ENCODE measurements at places on chromosomes 5 and 9.
A peak's percentile ranks its signal among the peaks of the same experiment; 100 is the strongest.

DNA sequence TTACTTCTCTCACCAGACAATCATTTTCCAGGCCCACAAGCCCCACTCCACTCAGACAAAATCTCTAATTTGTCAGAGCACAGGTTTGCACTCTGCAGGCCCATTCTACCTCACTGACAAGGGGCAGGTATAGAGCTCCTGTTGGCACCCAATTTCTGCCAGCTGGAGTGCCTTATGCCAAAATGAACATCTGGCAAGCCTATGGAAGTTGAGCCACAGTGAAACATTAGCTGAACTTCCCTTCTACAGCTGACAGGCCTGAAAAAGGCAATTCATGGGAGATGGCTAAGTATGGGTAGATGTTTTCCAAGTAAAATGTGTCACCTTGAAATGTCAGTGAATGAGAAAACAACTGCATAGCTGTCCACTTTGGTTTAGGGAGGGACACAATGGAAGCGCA is 87.0 kb downstream of the SPOCK1 start:
- DNase-seq: no peak

DNA sequence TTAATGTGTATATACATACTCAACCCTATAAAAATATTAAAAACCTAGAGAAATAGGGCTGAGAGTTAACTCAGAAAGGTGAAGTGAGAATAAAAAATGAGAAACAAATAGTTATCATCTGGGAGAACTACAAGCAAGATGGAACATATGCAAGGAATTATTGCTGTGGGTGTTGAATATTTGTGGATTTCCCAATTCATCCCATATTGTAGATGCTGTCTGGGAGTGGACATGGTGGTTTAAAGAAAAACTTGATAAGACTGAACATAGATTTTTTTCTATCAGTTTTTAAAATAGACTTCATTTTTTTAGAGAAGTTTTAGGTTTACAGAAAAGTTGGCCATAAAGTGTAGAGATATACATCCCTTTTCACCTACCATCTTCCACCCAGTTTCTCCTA is 263.5 kb downstream of the SPATA31D1 start:
- no peak for DNase-seq

DNA sequence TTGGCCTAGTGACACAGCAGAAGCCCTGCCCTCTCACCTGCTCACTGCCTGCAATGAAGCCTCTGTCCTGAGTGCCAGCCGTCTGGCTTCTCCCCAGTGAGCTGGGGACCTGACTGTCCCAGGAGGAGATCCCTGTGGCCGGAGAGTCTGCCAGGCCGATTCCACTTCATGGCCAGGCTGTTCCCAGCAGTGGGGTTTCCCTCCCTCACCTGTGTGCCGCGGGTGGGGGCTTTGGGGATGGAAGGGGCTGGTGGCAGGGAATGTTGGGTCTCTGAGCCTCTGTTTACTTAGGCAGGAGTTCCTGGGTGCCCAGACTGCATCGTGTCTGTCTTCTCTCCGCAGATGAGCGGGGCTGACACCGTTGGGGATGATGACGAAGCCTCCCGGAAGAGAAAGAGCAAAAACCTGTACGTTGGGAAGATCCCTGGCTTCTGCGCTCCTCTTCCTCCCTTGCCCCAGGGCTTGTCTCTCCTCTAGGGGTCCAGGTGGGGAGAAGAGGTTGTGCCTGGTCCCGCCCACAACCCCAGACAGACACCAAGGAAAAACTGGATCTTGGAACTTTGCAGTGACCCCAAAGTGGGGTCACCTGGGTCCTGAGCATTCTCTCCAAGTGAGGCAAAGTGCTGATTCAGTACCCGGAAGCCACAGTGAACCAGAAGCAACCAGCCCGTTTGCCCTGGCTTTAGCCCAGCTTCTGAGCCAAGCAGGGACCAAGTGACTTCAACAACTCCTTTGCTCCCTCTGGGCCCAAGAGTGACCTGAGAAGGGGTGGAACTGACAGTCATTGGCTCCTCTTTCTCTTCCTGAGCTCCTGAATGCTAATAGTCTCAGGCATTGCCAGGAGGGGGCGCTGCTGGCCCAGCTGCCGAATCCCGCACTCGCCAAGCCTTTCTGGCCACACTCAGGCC is 127.7 kb downstream of the RGS3 start:
- peak; percentile 84 for DNase-seq

DNA sequence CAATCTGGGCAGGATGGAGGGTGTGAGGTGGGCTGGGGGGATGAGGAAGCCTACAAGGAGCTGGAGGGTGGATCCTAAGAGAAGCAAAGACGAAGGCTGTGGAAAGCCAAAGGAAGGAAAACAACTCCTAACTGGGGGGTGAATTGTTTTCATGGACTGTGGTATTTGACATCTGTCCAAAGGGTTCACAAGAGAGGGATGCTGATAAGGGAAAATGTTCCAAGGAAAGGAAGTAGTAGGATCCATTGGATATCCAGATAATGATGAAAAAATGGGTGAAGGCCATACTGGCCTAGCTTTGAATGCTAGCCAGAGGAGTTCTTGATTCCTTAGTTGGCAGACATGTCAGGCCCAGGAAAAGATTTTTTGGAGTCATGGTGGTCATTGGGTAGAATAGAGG is 51.8 kb upstream of the FOXI1 start:
- no peak for DNase-seq

DNA sequence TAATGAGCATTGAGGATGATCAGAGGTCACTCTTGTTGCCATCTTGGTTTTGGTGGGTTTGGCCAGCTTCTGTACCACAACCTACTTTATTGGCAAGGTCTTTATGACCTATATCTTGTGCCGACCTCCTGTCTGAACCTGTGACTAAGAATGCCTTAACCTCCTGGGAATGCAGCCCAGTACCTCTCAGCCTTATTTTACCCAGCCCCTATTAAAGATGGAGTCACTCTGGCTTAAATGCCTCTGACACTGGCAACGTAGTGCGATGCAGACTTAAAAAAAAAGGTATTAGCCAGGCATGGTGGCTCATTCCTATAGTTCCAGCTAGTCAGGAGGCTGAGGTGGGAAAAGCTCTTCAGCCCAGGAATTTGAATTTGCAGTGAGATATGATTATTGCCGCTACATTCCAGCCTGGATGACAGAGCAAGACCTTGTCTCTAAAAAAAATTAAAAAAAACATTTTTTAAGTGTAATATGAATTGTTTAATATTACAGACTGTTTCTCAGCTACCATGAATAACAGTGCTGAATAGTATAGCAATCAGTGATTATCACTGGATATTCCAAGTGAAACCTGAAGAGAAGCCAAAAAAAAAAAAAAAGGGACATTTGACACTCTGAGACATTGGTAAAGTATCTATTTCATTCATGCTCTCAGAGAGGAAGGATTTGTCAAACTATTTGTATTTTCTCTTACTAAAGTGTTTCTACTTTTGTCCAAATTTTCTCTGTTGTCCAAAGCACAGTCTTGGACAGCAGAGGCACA is 18.3 kb upstream of the STOM start:
- DNase-seq: no peak

GRCh38 chr9:1129382-1129781 is 79.2 kb downstream of the DMRT2 start:
- DNase-seq: peak; percentile 12

- no peak for DNase-seq
Measured at GRCh38 chr5:134103998-134104654, 10.4 kb upstream of the TCF7 start.

DNA sequence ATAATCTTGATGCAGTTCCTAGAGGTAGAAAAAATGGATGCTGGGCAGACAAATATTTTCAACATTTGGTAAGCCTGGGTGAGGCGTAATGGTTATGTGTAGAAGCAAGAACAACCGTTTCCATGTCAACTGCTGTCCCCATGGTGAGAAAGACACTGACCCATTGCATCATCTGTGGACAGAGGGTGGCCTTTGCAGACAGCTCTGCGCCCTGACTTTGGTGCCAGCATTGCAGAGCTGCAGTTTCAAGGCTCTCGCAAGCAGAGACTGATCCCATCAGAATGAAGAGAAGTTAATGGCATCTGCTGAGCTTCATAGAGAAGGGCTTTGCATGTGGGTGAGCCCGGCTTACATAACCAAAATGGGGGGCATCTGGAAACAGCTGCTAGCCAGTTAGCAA is 179.0 kb upstream of the ADRA1B start:
- no peak for DNase-seq

GRCh38 chr5:54421976-54422375 is 33.5 kb upstream of the HSPB3 start:
- DNase-seq: no peak

DNA sequence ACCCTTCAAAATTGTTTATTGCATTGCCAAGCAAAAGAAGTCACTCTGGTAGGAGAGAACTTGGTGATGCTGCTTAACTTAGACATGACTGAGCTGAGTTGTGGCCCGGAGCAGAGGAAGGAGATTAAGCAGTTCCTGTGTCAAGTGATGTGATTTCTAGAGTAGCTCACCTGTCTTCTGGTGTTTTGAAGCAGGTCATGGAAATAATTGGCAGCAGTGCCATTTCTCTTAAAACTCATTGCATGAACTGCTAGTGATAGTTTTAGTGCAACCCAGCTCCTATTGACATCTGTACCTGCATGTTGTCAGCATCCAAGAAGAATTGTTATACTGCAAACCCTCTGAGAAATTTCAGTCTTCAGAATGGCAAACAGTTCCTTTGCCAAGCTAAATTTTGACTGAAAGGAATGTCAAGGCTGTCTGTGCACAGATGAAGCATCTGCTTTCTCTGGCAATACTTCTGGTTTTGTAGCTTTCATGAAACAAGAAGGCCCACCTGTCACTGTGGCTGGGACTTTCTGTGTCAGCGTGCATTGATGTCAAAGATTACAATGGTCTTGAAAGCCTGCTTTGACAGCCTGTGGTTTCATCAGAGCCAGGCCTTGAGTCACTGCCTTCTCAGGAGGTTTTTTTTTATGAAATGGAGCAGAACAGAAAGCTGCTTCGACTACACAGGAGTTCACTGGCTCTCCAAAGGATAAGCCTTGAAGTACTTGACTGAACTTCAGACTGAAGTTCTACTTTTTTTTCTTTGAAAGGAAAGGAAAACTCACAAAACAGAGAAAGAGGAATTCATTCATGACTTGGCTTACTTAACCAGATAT is 90.6 kb downstream of the RALGPS1 start:
- DNase-seq: no peak

DNA sequence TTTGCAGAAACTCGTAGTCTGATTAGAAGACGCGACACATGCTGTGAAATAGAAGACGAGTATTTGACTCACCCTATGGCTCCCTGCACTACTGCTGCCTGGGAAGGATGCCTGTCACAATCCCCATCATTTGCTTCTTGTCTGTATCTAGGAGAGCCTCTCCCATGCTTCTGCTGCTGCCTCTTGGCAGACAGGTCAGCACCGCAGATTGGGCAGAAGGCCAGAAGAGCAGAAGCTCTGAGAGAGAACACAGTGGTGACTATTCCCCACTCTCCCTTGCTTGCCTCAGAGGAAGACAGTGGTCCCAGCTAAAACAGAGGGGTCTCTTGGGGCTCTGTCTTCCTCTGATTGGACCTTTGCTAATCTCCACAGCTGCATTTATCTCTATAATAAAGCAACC is 84.0 kb upstream of the SMIM32 start:
- DNase-seq: no peak

GRCh38 chr5:14267991-14268708 is 125.0 kb downstream of the TRIO start:
- no peak for DNase-seq

- DNase-seq: no peak
Measured at GRCh38 chr5:156963125-156963524, at the start of gene TIMD4. TSS of gene TIMD4 (minus strand) at chr5:156963226. CDS start at chr5:156963198, 28 bp downstream.

DNA sequence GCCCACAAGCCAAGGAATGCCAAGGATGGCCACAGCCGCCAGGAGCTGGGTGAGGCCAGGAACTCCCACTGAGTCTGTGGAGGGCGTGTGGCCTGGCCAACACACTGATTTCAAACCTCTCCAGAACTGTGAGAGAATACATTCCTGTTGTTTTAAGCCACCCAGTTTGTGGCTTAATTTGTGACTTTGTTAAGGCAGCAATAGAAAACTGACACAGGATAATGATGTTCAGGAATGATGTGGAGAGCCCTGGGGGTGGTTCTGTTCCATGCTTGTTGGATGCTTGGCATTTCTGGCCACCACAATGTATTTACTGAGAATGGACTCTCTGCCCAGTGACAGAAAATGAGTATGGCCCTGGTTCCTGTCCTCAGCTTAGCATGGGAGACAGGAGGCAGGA is 82.8 kb downstream of the DAP start:
- DNase-seq: no peak

DNA sequence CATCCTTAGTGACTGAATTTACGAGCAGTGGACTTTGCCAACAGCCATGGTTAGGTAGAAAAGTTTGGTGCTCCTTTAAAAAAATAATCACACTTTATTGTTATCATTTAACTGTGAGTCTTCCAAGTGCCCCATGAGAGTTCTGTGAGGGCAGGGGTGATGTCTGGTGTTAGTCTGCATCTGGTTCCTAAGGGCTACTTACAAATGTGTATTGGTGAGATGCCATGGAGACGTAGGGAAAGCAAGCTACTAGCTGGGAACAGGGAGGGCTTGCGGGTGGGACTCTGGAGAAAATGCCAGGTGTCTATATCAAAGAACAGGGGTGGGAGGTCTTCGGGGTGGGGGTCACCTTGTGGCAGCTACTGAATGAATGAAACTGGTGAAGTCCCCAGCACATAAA is 47.1 kb upstream of the EBF1 start:
- no peak for DNase-seq

- DNase-seq: no peak
Measured at GRCh38 chr9:5841771-5842573, 9.1 kb upstream of the ERMP1 start.

GRCh38 chr5:127602896-127603844 is 45.7 kb upstream of the CTXN3 start:
- DNase-seq: no peak

GRCh38 chr5:157924931-157925729 is 66.2 kb upstream of the CLINT1 start:
- no peak for DNase-seq

GRCh38 chr5:178637356-178638074 is 10.7 kb upstream of the CLK4 start:
- no peak for DNase-seq

GRCh38 chr9:83701286-83701685 is 6.5 kb downstream of the UBQLN1 start:
- DNase-seq: no peak

GRCh38 chr5:3342271-3343100 is 253.1 kb upstream of the IRX1 start:
- DNase-seq: no peak

DNA sequence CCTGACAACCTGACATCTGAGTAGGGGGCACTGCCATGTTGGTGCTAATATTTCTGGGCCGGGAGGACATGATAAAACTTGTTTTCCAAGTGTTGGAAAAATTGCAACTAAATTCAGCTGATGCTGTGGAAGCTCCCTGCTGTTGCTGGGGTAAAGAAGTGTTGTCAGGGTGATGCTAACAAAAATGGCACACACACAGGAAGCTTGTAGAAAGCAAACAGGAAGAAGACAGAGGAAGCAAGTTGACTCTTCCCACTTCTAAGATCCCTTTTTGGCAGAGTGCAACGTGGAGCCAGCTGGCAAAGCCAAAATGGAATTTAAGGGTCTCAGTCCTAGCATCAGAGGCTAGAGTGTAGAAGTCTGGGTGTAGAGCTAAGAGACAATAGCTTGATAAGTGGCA is 11.3 kb upstream of the RIOK2 start:
- no peak for DNase-seq
